ENCODE measurements at places on chromosomes 5 and 9.

GRCh38 chr5:145938776-145939539 lies 2.6 kb downstream of the SH3RF2 start:
- DNase-seq, result no peak

DNA sequence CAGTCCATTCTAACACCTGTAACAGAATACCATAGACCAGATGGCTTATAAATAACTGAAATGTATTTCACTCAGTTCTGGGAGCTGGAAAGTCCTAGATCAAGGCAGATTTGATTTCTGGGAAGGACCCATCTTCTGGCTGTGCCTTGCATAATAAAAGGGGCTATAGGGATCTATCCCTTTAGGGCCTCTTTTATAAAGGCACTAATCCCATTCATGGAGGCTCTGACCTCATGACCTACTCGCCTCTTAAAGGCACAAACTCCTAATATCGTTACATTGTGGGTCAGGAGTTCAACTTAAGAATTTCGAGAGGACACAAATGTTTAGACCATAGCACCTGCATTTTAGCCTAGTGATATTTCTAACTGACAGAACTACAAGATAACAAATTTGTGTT lies 619.0 kb downstream of the CDH18 start:
- DNase-seq, result peak; percentile 44

DNA sequence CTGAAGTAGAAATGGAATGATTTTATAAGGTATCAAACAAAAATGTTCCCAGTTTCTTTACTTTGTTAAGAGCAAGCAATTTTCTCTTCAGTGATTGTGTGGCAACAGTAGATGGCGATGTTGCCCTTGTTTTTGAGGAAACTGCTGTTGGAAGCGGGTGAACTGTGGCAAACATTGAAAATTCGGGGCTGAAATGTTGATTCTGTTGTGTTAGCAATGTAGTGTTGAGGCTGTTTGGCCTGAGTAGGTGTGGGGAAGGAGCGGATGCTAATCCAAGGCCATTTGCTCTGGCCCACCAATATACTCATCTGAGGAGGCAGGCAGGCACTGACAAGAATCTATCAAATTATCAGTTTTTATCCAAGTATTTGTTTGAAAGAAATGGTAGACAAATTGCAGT lies 129.8 kb downstream of the SLC12A2 start:
- peak; percentile 62 for DNase-seq

DNA sequence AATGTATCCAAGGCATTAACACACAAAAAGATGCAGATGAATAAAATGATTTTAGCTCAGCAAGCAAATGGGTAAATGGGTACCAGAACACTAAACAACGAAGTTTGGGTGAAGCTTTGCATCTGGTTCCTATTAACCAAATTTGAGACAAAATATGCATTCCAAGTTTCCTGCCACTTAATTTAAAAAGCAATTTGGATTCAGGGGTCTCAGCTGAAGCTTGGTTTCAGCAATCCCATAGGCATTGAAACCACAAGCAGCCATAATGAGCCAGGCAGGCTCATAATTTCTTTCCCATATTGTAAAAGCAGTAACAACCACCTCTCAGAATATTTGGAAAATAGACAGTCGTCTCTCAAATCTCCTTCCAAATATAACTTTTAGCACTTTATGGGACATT lies 138.9 kb downstream of the NXNL2 start:
- no peak for DNase-seq

DNA sequence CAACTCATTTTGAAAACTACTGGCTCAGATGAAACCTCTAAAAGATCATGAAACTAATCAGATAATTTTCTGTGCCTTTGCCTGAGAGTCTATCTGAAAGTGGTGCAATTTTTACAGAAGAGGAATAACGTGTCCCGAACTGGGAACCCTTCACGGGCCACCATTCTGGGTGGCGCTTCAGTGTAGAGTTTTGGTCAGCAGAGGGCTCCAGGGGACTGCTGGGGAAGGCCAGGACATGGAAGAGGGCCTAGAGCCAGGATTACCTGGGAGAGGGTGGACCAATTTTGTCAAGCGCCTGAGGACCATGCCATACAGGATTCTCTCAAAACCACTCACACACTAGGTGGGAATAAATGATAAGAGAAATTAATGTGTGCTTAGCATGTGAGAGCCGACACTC lies 49.7 kb upstream of the PLEKHG4B start:
- DNase-seq, result no peak

GRCh38 chr5:146877178-146877681 lies 1.3 kb downstream of the PPP2R2B start:
- no peak for DNase-seq
